ENCODE measurements at places on chromosomes 2 and 18.

- no peak for DNase-seq
These were observed 24.6 kb downstream of the KIF1A start for GRCh38 chr2:240795454-240795853.

DNA sequence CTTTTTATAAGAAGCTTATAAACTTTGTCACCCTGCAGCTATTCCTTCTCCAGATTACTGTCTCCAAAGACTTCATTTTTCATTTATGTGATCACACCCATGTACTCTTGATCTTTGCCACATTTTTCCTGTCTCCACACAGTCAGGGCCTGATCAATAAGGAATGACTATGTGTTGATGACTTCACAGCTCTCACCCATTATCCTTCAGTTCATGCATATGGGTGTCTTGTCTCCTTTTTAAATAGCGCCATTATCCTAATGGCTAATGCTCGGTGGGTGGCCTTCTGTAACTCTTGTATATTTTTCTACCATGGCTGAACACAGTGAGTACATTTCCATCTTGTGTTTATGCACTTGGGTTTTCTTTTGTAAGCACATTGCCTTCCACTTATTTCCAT lies 335.7 kb upstream of the NRP2 start:
- no peak for DNase-seq

- DNase-seq, result no peak
These were observed 14.0 kb upstream of the PRKCE start for GRCh38 chr2:45637440-45637839.

DNA sequence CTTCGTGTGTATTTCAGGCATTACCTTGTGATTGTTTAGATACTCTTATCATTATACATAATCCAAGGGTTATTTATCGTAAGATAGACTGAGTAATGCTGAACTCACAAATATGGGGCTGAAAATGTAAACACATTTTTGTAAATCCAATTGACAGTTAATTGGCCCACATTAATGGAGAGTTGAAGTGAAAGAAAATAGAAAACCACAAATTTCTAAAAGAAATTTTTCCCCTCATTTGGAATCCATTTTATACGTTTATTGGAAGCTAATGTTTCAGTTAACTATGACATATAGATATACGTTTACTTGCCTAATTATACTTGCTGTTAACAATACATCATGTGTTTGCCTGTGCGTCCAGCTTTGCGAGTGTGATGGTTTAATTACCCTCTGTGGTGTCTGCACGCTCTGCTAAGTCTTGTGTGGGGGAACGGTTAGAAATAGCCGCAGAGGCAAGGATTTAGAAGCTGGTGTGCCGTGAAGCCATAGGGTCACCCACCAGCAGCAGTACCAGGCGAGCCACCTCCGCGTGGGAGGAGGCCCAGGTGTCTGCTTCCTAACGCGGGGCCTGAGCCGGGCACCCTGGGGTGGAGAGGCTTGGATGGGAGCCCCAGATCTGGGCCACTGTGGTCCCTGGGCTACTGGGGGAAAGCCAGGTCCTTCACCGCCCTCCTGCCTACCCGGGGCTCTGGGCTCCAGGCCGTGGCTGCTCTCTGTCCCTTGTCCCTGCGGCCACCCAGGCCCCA lies 38.0 kb downstream of the TSHZ1 start:
- no peak for DNase-seq

GRCh38 chr18:77478646-77479442 lies 229.2 kb downstream of the GALR1 start:
- no peak for DNase-seq

DNA sequence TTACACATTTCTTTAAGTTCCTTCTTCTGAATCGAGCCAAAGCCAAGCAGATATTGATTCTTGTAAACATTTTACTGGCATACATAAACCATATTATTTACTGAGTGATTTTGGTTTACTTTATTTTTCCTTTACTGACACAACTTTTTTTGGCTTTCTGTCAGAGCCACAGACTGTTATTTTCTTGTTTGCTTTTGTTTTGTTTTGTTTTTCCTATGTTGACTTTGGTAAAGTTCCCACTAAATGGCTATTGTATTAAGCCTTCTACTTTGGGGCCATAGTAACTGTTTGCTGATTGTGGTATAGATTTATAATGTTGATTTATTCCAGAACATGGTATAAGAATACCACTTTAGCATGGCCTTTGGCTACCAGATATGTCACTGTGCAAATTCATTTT lies 419.4 kb downstream of the DCDC2C start:
- no peak for DNase-seq

- no peak for DNase-seq
These were observed 773 bp downstream of the CMPK2 start for GRCh38 chr2:6864923-6865345.

- no peak for DNase-seq
These were observed 66.4 kb downstream of the COA5 start for GRCh38 chr2:98541906-98542305.

DNA sequence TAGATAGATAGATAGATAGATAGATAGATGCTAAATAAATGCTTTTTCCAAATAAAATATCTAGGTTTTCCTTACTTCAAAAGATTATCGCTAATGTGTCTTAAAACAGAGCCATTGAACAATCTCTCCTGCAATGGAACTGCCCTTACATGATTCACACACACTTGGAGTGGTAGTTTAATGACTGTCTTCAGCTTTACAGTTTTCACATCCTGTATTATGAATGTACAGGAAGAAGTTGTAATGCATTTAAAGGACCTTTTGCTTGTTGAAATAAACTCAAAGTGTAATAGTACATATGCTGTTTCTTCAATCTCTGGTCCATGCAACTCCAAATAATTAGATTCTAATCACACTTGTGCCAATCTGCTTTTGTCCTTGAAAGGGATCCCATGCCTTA lies 797.6 kb upstream of the CDH2 start:
- no peak for DNase-seq

DNA sequence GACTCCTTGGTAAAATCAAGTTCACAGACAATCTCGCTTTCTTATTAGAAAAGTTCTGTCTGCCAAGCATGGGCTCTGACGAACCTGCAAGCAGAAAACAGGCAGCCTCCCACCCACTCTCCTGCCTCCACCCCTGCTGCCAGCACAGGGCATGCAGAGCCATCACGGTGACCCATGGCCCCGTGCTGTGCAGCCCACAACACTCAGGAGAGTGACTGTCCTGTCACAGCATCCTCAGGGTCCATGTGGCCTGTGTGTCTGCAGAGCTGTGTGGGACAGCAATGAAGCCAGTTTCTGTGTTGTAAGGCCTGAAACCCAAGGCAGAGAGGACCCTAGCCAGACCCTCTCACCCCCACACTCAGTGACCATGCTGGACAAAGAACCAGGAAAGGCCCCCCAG lies 46.2 kb downstream of the TFCP2L1 start:
- DNase-seq, result no peak
